ENCODE measurements at places on chromosomes 5 and 9.

GRCh38 chr9:126581893-126582292, 31.8 kb upstream of the LMX1B start:
- no peak for DNase-seq

- peak; percentile 69 for DNase-seq
Observed at GRCh38 chr9:121298689-121299466, 30.9 kb downstream of the GSN start.

GRCh38 chr5:14741801-14742440, 77.4 kb downstream of the OTULIN start:
- DNase-seq = no peak

DNA sequence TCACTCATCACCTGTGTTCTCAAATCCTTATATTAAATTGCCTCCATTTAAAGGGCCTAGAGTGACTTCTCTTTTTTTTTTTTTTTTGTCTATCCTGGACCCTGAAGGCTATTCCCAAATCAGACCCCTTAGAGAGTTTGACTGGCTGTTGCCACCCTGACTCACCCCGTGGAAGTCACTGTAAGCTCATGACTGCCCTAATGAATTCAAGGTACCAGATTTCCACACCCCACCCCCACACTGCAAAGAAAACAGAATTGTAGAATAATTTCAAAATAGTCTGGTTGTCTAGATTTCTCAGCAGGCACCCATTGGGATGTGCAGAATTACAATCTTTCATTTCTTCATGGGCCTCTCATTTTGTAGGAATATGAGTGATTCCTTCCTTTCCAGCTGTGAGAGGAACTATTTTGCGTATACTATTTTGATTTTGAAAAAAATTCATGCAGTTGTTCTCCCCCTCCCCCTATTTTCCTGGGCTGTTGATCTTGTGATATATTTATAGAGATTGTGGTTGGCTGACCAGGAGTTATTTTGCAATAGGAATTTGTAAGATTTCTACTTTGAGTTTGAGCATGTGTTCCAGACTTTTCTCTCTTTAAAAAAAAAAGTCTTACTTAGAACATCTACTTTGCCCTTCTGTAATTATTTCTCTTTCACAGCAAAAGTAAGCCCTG, 79.1 kb downstream of the ZNF618 start:
- DNase-seq = peak; percentile 70

GRCh38 chr5:143551820-143552251, 148.3 kb upstream of the NR3C1 start:
- no peak for DNase-seq

DNA sequence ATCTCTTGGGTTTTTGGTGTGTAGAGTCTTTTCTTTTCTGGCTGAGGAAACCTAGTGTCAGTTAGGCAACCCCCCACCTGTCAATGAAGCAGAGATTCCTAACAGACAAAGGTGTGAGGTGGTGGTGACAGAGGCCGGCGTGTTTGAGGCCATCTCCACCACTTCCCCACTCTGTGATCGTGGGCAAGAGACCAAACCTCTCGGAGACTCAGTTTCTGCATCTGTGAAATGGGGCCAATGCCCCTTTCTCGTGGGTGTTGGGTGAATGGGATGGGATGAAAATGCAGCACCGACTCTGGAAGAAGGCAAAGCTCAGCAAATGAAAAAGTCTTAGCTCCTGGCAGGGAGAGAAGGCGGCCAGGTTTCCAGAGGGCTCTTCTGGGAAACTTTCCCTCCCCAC, 807 bp downstream of the FAM163B start:
- DNase-seq = no peak

DNA sequence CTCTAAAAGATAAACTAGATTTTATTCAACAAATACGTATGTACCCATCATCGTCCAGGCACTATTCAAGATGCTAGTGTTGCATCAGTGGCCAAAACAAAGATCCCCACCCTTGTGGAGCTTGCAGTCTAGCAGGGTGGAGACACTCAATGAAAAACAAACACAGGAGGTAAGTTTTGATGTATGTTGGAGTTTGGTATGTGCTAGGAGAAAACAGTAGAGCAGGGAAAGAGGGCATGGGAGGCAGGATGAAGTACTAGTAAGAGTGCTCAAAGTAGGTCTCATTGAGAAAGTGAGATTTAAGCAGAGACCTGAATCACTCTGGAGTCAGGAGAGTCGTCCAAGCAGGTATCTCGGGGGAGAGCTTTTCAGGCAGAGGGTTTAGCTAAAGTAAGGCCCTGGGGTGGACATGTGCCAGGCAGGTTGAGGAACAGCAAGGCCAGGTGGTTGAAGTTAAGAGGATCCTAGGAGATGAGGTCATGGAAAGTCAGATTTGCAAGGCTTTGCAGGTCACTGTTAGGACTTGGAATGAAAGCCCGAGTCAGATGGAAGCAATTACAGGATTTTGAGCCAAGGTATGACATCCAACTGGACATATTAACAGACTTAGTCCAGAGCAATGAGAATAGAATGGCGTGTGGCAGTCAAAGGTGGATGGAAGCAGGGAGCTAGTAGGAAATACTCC, 9.2 kb downstream of the SNX18 start:
- DNase-seq = no peak

DNA sequence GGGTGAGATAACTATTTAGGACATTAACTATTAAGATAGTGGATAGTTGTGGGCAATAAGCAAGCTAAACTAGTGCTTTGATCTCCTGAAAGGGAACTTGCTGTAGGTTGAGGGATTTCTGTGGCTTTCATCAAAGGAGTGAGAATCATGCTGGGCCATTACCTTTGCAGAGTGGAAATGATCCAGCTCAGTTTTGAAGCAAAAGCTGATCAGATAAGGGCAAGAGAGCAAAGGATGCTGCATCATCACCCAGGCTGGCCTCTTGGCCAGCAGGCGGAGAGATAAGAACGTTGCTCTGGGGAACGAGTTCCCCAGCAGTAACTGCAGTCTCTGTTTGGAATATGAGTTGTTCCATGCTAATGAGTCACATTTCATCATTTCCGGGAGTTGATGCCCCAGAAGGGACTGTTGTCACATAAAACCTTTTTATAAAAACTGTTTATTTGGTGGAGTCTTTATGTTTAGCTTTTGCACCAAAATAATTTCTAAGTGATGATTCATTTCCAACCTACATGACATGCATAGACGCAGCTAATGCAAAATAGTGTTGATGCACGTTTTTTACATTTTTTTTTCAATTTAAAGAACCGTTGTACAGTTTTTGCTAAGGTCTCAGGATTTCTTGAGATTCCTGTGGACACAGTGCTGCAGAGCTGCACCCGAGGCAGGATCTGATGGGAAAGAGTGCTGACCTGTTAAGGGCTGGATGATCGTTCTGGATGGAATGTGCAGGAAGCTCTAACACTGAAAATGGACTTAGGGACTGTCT, 99.3 kb downstream of the ACTBL2 start:
- peak; percentile 17 for DNase-seq

GRCh38 chr5:94632024-94632423, 13.6 kb downstream of the SLF1 start:
- no peak for DNase-seq

- DNase-seq = no peak
Observed at GRCh38 chr5:168642019-168642418, 62.9 kb upstream of the PANK3 start.

DNA sequence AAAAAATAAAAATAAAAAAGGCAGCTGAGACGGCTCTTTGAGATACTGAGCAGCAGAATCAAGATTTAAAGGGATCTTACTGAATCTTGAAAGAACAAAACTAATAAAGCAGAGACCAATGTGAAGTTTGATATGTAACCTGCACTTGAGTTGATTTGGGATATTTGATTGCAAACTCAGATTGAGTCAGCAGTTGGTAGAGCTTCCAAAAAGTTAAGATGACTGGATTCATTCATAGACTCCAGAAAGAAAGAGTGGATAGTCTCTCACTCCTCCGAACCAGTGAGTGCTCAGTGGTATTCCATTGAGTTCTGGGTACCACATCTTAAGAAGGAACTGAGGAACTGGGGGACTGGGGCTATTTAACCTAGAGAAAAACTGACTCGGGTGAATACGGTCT, 52.7 kb upstream of the TESK1 start:
- no peak for DNase-seq

GRCh38 chr5:54311176-54311677, 854 bp upstream of the ARL15 start:
- DNase-seq = no peak

DNA sequence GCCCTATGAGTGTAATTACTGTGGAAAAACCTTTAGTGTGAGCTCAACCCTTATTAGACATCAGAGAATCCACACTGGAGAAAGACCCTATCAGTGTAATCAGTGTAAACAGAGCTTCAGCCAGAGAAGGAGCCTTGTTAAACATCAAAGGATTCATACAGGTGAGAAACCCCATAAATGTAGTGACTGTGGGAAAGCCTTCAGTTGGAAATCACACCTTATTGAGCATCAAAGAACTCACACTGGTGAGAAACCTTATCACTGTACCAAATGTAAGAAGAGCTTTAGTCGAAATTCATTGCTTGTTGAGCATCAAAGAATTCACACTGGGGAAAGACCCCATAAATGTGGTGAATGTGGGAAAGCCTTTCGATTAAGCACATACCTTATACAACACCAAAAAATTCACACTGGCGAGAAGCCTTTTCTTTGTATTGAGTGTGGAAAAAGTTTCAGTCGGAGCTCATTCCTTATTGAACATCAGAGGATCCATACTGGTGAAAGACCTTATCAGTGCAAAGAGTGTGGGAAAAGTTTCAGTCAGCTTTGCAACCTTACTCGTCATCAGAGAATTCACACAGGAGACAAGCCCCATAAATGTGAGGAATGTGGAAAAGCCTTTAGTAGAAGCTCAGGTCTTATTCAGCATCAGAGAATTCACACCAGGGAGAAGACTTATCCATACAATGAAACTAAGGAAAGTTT, 9.9 kb downstream of the ZNF189 start:
- no peak for DNase-seq

GRCh38 chr9:16203729-16204573, 651.1 kb downstream of the CCDC171 start:
- DNase-seq = no peak

GRCh38 chr5:127298036-127298429, 7.4 kb downstream of the MEGF10 start:
- DNase-seq = no peak

DNA sequence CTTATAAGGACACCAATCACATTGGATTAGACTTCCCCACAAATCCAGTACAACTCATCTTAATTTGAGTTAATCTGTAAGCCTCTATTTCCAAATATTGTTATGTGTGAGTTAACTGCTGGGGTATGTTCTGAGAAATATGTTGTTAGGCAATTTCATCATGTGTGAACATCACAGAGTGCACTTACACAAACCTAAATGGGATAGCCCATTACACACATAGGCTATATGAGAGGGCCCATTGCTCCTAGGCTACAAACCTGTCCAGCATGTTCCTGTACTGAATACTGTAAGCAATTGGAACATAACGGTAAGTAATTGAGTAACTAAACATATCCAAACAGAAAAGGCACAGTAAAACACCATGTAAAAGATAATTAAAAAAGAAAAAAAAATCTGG, 19.1 kb upstream of the ARSI start:
- no peak for DNase-seq

- DNase-seq = no peak
Observed at GRCh38 chr9:131505012-131505411, 2.3 kb downstream of the POMT1 start.

GRCh38 chr9:277601-278295, 63.1 kb downstream of the DOCK8 start:
- DNase-seq = no peak

DNA sequence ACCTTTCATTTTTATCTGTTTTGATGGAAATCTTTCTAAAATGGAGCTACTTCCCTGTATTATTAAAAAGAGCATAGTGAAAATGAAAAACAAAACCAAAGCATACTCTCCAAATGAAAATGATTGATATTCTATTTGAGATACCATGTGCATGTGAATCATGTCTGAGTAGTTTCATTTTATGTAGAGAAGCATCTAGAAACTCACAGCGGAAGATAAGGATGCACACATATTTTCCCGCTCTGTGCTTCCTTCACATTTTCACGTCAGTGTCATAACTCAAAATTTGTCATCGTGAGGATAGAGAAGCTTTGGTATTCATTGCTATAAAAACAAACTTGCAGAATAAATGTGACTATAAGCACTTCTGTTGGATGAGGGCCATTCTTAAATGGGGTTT, 34.0 kb upstream of the CLINT1 start:
- DNase-seq = no peak

DNA sequence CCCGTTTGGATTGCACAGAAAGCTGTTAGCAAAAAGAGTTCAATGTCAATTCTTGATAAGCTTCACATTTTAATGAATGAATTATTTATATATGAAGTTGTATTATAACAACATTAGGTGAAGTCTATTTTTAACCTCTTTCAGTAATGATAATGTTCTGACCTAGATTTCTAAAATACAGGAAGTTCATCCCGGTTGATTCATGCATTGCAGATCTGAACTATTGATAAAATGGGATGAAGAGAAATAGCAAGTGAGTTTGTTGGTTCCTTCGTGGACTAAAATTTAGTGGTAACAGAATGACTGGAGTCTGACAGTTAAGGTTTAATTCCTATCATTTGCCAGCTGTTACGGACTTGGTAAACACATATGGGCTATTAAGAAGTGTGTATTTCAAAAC, 180.5 kb downstream of the PCSK1 start:
- DNase-seq = no peak

DNA sequence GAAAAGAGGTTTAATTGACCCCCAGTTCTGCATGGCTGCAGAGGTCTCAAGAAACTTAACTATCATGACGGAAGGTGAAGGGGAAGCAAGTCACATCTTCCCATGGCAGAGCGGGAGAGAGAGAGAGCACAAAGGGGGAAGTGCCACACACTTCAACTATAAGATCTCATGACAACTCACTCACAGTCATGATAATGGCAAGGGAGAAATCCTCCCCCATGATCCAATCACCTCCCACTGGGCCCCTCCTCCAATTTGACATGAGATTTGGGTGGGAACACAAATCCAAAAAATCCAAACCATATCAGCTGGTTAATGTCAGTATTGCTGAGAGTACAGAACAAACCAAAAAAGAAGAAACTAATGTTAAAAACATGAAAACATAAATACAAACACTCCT, 120.2 kb downstream of the STARD4 start:
- DNase-seq = no peak

GRCh38 chr9:69344459-69344858, 19.4 kb downstream of the ENTREP1 start:
- DNase-seq = no peak

DNA sequence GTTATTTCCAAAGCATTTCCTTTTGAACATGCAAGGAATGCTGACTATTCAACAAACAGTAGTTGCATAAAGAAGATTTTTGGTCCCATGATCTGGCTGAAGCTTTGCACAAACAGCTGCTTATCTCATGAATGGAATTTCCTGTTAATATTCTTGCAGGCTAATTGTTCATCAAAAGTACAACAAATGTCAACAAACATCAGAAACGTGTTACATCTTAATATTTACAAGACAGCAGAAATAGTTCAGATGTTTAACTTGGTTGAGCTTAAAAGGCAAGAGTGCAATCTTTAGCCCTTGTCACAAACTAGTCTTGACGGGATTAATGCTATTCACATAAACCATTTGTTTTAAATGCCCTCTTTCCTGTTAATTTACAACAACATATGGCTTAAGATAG, 47.9 kb upstream of the BASP1 start:
- no peak for DNase-seq
